ENCODE measurements at places on chromosomes 4 and X.

DNA sequence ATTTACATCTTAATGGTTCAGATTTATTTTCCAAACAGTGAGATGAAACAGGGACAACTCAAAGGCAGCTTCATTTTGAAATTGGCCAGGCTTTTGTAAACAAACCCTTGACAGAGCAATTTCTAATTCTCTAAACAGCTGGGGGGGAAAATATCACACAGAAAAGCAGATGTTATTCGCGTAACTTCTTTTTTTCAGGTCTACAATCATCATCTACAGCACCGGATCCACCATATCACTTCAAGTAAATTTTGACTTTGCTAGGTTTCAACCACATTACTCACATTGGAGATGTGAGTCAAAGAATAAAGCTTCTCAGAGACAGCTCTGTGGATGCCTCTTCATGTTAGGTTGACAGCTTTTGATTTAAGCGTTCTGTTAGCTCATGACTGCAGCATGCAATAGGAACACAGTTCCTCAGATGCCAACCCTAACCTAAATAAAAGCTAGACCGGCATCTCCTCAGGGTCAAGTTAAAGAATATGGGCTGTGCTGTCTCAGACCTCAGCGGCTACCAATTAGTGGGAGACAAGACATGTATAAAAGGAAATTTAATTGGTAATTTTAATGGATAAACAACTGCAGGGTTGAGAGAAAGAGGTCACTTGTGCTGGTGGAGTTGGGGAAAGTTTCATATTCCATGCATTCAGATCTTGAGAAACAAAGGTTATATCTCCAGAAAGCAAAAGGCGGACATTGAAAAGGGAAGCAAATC lies 26.8 kb downstream of the AMELX start:
- no peak for ATAC-seq

- ATAC-seq = no peak
Measured at GRCh38 chr4:79883290-79883689, 189.7 kb downstream of the ANTXR2 start.

DNA sequence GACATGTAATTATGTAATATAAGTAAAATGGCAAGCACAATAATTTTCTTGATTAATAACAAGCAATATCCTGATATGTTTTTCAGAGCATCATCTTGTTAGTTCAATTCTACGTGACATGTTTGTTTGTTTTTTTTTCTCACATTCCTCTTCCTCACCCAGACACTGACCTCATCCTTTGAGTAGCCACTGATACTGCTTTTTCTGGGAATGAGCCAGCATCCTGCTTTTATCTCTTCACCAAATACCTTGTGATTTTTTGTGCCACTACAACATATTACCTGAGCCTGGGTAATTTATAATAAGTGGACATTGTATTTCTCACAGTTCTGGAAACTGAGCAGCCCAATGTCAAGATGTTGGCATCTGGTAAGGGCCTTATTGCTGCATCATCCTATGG lies 484.0 kb downstream of the NAF1 start:
- no peak for ATAC-seq

DNA sequence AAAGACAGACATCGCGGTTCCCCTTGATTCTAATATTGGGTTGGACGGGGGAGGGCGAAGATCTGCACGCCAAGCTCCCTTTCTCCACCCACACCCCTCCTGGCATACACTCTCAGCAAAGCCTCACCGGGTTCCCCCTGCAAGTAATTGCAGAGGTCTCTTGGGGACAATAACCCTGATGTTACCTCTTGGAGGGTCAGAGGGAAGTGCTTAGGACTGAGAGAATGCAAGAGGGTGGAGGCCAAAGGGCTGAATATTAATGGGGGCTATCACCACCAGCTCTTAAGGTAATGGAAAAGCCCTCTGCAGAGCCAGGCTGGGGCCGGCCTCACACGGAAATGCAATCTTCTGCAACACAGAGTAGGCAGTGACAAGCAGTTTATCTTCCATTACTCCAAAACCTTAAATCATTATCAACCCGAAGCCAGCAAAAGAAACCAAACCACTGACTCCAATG lies 344.1 kb upstream of the GATB start:
- ATAC-seq = no peak

DNA sequence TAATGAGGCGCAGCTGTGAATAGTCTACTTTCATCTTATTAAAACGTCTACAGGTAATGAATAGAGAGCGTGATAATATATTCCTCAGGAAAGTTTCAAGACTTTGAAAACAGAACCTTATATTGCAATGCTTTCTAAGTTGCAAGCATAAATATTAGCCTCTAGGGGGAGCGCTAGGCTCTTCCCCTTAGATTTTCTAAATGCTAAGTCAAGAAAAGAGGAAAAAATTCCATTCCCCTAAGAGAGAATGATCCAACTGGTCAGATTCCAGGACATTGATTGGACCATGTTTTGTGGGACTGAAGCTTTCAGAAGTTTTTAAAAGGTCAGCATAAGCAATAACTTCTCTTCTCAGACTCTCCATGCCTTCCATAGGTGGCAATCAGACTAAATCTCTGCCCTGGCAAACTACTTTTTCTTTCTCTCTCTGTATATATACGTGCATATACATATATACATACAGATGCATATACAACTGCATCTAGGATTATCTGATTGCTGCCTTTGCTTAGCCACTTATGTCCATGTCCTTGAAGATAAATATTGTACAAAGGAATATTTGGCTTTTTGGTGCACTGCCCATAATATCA lies 492.9 kb downstream of the INPP4B start:
- ATAC-seq = peak; percentile 34

DNA sequence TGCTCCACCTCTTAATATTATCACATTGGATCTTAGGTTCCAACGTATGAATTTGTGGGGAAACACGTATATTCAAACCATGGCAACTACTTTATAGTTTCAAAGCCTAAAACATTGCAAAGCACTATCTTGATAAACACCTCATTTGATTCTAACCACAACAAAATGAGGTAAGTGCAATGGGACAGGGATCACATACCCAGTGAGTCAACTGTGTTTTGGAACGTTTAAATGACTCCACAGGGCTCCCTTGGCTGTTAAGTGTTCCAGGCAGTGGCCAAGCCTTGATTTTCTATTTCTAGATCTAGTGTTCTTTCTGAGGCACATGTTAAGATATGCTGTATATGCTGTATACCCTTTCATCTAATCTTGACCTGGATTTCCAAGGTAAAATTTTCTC lies 54.5 kb upstream of the C1QTNF7 start:
- ATAC-seq = no peak

DNA sequence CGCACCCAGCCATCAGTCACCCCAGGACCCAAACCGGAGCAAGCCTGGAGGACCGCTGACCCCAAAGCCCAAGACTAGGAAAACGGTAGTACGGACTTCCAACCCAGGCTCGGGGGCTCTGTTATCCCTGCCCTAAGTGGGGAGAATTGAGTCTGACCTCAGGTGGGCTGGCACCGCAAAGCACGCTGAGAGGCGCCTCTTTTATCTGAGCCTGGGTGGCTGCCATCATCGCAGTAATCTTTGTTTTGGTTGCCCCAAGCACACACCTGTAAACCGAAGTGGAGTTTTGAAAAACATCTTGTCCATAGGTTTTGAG lies 894 bp upstream of the SH3RF1 start:
- ATAC-seq = no peak

- no peak for ATAC-seq
Measured at GRCh38 chrX:31931225-31931624, 859.4 kb upstream of the FTHL17 start.

- no peak for ATAC-seq
Measured at GRCh38 chrX:149207518-149207917, 297.6 kb downstream of the IDS start.

All from activated CD4-positive, CD25-positive, alpha-beta regulatory T cell treated with anti-CD3 and anti-CD28 coated beads, Interleukin-2, amount 50 U/mL, for 24 hours (primary cell).